ENCODE measurements at places on chromosomes 6 and 20. TPM values are rescaled to one million over a fixed set of nuclear protein-coding genes. Genes with fewer than 3 reads are reported as not detected.

Gene VTA1
- 31.9 TPM for total RNA-seq

DNA sequence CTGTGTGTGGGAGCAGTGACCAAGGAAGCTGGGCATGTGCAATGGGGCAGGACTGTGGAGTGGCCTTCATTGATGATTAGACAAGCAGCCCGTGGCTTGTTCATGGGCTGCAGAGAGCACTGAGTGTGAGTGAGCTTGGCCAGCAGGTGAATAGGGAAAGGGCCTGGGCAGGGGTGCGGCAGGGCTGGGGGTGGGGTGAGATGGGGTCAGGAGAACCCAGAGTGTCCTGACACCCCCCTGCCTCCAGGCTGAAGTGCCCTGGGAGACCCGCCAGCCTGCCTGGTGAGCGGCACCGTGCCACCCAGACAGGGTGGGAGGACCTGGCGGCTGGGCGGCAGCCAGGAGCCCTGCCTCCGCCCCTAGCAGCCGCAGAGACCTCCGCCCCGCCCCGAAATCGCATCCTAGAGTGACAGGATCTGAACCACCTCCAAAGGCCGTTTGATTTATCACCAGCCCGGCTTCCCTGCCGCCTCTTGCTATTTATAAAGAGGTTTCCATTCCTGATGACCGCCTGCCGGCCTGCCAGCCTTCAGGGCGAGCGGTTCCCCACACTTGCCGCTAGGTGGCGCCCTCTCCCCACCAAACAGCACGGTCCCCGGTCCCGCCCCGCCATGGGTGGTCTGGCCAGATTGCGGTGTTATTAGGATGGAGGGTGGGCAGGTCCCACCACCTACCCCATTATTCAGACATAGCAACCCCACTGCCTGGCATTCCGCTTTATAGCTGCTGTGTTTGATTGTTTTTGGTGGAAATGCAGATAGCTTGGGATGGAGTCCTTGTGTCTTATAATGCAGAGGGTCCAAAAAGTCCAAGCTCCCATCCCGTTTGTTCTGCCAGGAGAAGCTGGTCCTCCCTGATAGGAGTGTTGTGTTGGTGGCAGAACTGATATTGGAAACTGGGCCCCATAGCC lies 3.5 kb downstream of the MYLK2 start:
- DNase-seq = peak; percentile 56

Gene DLL1
- 14.2 TPM for total RNA-seq

Gene RAB32
- 0.49 TPM for total RNA-seq

DNA sequence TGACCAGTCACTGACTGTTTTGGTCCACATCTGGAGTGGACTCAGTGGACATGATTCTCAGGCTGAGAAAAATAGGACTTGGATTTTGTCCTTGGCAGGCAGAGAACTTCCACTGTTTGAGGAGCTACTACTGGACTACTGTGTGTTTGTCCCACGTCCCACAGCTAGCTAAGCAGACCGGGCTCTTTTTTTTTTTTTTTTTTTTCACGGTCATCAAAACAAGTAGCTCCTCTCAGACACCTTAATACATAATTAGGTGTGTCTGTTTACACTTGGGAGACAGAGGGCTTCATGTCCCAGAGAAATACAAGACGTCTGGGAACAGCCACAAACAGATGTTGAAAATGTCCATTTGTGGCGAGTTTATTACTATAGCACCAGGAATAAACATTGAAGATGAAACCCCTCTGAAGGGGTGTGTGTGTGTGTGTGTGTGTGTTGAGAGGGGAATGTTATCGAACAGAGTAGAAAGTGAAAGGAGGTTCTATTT lies 155.0 kb upstream of the SUPT3H start:
- DNase-seq = no peak
